ENCODE measurements at places on chromosomes 1 and 21.

DNA sequence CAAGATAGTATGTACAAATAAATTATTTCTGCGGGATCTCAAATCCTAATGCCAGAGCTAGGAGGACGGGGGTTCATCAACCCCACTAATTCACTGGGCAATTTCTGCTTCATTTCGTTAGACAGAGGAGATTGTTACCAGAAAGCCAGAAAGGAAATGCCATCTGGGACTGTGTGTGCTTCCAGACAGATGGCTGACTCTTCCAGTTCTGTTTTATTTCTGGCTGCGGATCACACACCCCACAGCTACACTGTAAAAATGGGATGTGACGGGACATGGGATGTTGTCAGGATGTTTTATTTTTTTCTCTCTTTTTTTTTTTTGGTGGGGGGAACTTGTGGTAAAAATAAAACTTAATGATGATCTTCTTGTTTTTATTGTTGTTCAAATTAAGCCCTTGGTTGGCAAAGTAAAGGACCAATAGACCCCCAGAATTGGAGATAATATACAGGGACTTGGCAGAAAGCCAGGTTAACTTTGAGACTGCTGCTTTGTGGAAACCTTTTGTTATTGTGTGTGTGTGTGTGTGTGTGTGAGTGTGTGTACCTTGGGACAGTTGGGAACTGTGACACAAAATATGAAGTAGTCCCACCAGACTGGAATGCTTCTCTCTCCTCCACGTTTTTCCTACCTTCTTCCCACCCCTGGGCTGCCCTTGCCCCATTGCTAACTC lies 114.5 kb downstream of the NUF2 start:
- no peak for DNase-seq

DNA sequence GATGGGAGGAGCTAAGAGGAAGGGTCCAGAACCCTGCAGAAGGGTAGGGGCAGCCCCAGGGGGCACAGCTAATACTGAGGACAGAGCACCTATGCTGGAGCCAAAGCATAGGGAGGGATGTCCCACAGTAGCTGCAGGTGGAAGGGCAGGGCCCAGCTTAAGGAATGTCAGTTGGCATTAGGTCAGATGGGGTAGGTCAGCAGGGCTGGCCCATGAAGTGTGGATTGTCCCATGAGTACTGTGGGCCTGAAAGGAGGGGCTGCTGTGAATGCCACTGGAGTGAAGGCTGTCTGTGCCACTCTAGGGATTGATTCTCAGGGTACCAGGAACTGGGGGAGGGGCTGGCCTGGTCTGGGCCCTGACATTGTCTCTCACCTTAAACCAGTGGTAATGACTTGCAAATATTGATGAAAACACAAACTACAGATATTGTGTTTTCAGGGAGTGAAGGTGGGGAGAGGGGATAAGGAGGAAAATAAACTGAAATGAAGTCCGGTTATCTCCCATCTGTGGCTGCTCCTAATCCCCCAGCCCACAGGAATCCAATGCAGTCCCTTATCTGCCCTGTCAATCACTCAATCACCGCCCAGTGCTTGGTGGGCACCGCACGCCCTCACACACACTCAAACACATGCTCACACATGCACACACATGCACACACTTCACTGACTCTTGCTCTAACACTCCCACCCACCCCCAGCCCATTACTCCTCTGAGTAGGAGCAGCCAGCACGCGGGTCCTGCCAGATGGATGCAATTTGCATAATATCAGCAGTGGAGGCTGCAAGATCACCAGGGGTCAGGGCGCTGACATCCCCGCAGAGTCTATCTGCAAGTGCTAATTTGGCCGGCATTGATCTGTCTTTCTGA lies 27.8 kb downstream of the DMAP1 start:
- DNase-seq, result no peak

DNA sequence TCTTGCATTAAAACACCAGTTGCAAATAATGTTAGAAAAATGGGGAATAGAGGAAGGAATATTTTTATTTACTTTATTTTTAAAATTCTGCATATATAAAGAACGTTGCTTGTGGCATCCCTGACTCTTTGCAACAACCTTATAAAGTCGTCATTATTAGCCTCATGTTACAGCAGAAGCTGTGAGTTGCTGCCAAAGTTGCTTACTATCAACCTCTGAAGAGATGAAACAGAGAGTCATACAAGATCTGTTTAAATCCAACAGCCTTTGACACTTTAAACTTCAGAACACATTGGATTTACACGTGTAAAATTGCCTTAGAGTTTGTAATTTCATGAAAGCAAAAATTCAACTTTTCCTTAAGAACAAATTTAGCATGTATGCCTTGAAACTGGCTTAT lies 221.9 kb downstream of the MRPL39 start:
- DNase-seq, result no peak

DNA sequence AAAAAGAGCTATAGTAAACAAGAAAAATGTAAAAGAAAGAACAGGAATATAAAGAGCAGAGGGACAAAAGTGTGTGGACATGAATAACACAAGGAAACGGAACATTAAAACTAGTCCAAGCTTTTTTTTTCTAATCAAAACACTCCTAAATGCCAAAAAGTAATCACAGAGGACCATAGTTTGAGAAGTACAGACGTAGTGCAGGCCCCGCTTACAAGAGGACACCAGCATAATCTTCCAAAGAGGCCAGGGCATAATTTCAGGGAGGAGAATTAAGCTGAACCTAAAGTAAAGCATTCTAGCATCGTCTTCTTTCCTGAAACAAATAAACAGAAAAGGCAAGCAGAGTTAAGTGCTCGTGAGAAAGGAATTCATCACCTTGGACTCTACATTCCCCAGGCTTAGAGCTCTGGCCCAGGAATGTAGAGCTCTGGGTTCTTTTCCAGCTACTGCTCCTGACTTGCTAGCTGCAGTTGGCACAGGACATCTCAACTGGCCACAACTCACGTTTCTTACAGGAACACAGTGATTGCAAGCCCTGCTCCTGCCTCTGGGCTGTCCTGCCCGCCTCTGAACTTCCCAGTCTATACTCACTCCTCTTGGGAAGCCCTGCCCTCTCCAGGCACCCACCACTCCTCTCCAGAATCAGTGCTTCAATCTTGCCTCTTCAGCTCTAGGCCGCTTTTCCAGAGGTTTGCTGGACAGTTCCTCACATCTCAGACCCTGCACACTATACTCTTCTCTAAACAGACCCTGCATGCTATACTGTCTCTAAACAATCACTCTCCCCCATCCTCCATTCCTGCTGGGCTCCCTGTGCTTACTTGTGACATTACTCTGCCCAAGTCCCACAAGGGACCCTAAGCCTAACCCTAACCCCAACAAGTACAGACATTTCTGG lies 9.8 kb downstream of the RGS8 start:
- DNase-seq, result no peak

GRCh38 chr1:181513786-181514297 lies 30.5 kb downstream of the CACNA1E start:
- no peak for DNase-seq

- no peak for DNase-seq
These were observed 249.7 kb downstream of the KIF26B start for GRCh38 chr1:245404527-245404926.

DNA sequence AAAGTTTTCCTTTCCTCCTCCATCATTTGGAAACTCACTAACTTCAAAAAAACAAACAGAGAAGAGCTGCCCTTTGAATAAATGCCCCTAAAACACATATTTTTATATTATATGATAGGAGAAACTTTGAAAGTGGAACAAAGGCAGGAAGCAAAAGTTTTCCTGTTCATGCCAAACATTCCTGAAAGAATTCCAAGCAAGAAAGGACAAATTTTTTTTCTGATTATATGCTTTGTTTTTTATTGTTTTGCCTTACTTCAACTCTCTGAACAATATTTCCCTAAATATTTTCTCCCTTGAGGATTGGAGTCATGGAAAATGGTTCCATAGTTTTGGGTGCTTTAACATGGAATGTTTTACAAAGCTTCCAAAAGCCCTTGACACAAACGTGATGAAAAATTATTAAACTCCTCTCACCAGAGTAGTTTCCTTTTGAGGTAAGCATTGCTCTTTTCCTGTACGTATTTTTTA lies 638.5 kb upstream of the CAMK1G start:
- no peak for DNase-seq

DNA sequence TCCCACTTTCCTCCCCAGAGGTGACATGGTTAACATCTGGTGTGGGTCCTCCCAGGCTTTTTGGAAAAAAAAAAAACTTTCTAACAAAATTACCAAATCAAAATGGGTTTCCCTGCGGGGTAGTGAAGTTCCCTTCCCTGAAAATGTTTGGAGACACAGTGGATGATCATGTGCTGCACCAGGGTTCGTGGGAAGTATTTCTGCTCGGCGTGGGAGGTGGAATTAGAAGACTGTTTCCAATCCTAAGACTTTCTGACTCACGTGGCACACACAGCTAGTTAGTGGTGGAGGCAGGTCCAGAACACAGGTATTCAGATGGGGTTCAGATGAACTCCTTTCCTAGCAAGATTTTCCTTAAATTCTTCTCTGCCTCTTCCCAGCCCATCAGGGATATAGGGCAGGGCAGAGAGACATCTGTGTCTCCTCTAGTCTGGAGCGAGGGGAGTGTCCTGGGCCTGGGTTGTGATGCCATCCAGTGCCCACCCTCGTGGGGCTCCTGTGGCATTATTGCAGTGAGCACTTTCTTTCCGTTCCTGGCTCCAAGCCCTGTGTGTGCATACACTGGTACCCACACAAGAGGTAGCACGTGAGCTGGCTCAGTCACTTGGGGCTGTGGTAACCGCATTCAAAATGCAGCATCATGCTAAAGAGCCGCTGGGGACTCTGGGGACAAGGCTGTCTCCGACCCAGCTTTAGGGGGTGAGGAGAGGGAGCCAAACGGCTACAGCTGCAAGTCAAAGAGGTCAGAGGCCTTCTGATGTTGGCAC lies 27.5 kb downstream of the KCNC4 start:
- no peak for DNase-seq

DNA sequence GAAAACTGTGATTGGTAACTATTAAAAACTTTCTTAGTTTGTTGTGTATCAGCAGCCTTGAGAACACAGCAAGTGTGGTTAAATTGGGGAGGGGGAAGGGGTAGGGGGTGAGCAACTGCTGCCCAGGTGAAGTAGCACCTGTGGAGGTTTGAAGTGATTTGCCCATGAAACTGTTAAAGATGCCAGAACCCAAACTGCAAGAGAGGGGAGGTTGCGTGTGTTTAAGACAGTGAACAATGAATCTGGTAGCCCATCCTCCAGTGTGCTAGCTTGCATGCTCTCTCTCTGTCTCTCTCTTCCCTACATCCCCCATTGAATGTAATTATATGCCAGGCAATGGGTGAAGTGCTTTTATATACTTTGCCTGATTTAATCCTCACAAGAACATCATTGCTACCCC lies 154.7 kb downstream of the RUNX1 start:
- no peak for DNase-seq

- DNase-seq, result no peak
These were observed 29.2 kb downstream of the POFUT2 start for GRCh38 chr21:45258466-45258865.

GRCh38 chr1:66206563-66207144 lies 327.3 kb upstream of the SGIP1 start:
- no peak for DNase-seq

GRCh38 chr1:178864326-178864725 lies 6.6 kb downstream of the ANGPTL1 start:
- no peak for DNase-seq

GRCh38 chr1:84643183-84643582 lies 47.1 kb downstream of the SSX2IP start:
- no peak for DNase-seq

GRCh38 chr1:26771643-26772321 lies 16.0 kb upstream of the PIGV start:
- DNase-seq, result peak; percentile 95

DNA sequence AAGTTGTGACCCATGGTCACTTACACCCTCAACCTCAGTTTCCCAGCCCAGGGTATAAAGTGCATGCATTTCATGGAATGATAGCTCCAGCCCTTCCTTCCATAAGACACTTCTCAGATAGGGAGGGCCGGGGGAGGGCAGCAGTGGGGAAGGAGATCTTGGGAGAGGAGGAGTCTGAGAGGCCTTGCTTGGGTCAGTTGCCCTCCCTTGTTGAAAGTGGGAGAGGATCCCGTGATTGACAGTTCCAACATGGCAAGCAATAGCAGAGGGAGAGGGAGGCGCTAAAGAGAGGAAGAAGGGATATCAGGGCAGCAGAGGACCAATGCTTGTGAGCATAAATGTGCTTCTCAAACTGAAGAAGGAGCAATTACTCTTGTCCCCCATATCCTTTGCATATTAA lies 244.4 kb downstream of the CHRM3 start:
- DNase-seq, result no peak

- no peak for DNase-seq
These were observed 420.4 kb upstream of the RUNX1 start for GRCh38 chr21:35469498-35469897.

GRCh38 chr1:39788758-39789570 lies at the start of gene BMP8B:
BMP8B (minus strand) TSS chr1:39788865; CDS start chr1:39788485, 380 bp downstream.
- no peak for DNase-seq

DNA sequence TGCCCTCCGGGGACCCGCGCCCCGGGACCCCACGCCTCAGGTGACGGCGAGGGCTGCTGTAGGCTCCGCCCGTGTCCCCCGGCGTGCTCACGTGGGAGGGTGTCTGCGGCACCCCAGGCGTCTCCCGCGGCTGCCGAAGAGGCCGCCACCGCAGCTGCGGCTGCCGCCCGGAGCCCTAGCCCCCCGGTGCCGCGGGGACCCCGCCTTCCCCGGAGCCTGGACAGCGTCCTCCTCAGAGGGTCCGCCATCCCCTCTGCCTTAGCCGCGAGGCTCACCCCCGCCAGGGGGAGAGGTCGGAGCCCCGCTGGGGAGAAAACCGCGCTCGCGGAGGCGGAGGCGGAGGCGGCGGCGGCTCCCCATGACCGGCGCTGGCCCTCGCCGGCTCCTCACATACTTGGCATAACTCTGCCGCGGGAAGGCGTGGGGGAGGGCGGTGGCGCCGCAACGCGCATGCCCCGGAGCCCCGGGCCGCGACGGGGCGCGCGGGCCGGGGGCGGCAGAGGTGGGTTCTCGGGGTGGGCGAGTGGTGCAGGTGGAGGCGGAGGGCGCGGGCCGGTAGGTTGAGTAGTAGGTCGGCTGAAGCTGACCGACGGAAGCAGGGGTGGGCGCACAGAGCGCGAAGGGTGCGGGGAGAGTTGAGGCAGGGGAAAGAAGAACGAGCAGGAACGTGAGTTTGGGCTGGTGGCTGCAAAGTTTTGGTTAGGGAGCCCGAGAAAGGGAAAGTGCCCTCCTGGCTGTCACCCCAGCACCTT lies 700 bp upstream of the SYDE2 start:
- DNase-seq, result peak; percentile 48

DNA sequence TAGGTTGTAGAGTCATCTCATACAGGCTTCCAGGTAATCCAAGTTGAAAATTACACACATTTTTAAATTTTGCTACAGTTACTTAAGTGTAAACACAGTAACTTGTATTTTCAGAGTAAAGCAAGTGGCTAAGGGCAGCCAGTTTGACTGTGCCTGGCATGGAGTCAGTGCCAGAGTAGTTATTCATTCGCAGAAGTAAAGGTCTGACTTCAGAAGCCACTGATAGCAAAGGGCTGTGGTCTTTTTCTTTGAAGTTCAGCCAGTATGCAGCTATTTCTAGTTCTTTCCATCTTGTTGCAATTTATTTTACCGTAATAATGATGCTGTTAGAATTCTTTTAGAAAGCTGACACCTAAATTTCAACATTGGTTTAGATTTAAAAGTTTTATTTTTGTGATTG lies 9.4 kb downstream of the TMEM50A start:
- DNase-seq, result no peak

Data from HFFc6 (cell line).